HuH-7 (cell line): ENCODE measurements at places on chromosomes 5 and 9.

DNA sequence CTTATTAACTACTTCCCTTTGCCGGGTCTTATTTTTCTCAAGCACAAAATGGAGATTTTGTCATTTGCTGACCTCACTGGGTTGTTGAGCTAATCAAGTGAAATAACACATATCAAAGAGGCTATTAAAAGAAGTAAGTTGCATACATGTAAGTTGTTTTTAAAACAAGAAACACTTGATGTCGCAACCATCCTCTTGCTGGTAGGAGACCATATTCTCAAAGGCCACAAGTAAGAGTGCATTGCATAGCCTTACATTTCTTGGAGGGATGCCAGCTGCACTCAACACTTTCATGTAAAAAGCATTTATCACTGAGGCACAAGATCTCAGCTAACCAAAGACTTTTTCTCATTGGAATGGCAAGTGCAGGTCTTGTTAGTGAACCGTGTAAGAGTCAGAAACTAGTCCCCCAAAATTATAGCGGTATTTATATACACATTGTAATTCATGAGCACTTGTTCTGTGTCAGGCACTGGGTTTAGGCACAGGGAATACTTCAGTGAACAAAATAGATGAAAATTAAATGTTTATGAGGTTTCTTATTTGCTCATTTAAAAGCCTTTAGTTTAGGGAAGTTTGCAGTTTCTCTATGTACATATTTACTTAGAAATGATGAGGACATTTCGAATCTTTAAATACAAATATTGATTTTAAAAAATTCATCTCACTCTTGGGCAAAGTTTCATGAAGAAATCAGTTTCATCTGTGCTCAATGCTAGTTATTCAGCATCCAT is 72.0 kb downstream of the ZFAND5 start:
- DNase-seq, result no peak

DNA sequence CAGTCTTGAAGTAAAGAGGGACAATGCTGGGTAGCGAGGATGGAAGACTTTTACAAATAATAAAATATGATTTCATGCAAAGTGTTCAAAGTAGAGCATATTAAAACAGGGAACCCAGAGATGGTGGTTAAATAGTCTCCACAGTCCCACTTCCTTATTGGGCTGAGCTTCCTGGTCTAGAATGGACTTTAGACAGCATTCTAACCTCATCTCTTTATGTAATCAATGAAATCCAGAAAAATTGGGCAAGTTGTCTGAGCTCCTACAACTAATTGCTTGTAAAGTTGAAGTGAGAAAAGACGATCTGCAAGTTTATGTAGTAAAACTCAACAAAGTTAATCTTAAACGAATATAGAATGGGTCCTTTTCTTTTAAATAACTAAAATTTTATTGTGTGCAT is 328.9 kb downstream of the PJA2 start:
- peak; percentile 10 for DNase-seq

DNA sequence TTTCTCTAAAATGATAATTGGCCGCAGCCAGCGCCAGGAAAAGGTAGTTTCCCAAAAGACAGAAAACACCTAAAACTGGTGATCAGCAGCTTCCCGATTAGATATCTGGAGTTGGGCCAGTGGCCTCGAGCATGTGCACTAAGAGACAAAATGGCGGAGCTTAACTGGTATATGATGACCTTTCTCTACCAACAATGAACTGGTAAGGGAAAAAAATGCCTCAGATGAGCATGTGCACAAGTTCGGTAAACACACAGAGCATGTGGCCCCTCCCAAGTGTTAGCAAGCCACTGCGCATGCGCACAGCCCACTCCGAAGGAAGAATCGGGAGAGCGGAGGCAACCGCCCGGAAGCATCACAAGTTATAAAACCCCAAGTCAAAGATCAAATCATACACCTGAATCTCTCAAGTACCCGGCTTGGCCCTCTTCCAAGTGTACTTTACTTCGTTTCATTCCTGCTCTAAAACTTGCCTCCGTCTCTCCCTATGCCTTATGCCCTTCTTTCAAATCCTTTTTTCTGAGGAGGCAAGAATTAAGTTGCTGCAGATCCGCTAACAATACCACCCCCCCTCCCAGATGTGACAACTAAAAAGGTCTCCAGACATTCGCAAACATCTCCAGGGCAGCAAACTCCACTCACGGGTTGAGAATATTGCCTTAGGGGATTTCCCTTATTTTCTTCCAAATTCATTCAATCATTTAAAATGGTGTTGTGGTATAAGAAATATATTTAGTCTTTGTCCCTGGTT is 15.0 kb upstream of the PTBP3 start:
- DNase-seq, result no peak

- no peak for DNase-seq
These were observed 45.6 kb upstream of the TRIM32 start for GRCh38 chr9:116641292-116642059.

DNA sequence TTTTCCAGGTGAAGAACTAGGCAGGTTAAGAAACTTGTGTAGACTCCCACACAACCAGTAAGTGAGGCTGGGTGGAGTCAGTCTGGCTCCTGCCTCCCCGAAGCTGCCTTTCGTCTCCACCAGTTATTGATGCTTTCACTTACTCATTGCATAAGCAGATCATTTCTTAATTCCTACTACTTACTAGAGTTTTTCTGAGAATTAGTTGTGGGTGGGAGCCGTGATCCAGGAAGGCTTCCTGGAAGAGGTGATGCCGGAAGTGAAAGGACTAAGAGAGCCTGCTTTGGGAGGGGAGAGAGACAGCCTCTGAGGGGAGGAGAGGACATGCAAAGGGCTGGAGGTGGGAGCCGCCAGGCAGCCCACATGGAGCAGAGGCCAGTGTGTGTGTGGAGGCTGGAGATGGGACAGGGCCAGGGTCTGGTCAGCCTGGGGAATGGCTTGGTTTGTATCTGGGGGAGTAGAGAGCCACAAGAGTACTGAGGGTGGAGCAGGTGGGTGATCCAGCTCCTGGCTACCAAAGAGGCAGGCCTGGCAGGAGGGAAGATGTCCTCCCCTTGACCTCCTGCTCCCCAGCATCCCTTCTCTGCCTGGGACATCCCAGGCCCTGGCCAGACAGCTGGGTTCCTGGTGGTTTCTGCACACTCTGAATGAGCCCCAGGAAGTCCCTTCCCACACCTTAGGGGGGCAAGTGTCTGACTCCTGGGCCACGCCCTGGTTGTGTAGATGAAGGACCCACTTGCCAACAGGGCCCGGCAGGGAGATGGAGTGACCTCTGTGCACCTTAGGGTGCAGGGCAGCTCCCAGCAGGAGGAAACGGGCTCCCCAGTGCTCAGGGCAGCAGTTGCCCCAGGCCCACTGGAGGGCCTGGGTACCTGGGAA is 12.2 kb upstream of the CARD19 start:
- DNase-seq, result no peak

DNA sequence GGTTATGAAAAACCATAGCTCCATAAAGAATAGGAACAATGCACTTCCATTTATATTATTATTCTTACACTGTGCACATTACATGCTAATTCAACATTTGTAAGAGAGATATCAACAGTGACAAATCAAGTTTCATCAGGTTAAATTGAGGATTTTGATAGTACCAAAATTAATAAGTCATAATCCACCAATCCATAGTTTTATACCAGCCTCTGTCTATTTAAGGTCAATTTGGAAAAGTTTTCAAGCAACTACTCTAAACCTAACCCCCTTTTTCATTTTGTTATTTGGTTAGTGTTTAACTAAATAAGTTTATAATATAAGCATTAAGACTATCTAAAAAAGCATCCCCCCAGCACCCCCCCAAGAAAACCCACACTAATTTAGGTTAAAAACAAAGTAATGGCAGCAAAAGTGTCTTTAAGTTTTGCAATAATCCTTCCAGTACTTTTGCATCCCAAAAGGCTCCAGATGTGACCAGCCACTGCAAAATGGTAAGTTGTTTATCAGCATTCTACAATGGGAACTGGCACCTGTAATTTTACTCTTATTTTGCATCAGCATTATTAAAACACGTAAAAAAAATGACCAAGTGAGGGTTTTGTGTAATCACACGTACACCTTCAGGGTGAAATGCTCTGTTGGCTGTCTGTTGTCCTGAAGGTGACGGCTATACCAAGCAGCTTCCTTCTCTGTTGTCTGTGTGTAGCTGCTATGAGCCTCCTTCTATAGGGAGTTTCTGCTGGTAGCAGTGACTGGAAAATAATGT is 36.8 kb upstream of the SSBP2 start:
- DNase-seq, result no peak
